ENCODE measurements at places on chromosomes 2 and 18.

DNA sequence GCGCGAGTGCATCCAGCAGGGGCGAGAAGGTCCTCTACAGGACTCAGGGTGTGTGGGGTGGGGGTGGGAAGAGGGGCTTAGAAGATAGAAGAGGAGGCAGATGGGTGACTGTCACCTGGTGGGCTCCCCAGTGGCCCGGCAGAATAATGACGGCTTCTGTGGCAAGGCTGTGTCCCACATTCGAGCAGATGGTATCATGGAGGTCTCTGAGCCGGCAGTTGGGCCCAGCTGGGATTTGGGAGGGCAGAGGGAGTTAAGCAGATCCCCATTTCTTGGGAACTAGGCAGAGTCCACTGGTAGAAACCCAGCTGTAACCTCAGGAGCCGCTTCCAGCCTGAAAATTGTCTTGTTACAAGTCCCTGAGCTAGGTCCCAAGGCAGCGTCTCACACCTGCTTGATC, 28.4 kb upstream of the DTNB start:
- DNase-seq = no peak

GRCh38 chr2:16136461-16137035, 196.2 kb downstream of the MYCN start:
- DNase-seq = no peak

- no peak for DNase-seq
These were observed 356.4 kb upstream of the ACVR2A start for GRCh38 chr2:147488472-147488871.

GRCh38 chr18:62497190-62497772, 25.5 kb upstream of the ZCCHC2 start:
- DNase-seq = no peak

DNA sequence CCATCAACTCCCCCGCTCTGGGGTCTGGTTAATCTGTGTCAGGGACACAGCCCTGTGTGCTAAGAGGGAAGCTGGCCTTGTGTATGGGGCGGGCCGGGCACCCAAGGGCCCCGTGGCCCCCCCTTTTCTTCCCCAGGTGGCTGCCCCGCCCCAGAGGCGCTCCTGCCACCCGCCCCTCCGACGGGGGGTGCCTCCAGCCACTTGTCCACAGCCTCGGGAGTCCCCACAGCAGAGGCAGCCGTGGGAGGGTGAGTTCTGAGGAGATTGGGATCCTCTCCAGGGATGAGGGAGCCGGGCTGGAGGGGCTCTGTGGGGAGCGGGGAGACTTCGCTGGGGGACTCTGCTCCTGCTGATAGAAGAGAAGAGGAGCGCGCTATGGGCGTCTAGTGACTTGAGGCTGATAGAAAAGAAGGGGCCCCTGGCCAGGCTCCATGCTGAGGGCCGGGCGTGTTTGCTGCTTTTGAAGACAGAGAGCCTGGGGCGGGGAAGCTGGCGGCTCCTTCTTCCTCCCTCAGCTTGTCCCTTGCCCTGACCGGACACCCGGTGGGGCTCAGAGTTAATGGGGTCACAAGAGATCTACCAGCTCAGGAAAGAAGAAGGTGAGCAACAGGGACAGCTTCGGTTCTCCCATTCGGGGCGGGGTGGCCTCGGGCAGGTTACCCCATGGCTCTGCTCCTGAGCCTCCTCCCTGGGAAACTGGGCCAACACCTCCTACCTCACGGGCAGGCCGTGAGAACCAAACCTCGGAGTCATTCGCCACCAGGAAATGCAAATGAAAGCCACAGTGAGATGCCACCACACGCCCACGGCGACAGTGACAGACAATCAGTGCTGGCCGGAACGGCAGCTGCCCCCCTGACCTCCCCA, 89.4 kb upstream of the TAF1B start:
- DNase-seq = no peak

Data from HTR-8/SVneo (cell line).